ENCODE measurements at places on chromosomes 11 and 22.

DNA sequence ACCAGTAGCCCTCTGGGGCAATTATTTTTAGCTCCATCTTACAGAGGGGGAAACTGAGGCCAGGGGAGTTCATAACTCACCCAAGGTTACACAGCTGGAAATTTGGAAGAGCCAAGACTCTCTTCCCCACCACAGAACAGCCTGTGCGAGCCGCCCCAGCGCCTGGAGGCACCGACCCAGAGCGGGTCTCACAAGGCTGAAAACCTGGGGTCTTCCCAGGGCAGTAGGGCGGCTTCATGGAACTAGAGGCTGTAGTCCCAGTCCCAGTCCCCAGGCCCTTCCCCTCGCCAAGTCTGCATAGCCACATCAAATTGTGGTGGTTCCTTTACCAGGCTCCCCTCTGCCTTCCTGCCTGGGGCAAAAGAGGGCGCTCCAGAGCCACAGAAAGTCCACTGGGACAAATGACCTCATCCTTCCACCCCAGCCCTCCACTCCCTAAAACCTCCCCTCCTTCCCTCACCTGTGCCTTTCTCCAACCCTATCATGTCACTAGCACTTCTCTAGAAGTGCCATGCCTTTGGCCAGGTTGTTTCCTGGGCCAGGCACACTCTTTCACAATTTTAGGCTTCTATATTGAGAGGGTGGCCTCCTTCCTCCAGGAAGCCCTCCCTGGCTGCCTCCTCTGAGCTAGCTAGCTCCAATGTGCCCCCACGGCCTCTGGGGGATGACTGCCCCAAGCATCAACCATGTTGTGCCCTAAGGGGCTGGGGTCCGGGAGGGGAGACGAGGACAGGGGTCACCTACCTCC, 15.2 kb upstream of the CDC42EP1 start:
- peak; percentile 44 for DNase-seq

DNA sequence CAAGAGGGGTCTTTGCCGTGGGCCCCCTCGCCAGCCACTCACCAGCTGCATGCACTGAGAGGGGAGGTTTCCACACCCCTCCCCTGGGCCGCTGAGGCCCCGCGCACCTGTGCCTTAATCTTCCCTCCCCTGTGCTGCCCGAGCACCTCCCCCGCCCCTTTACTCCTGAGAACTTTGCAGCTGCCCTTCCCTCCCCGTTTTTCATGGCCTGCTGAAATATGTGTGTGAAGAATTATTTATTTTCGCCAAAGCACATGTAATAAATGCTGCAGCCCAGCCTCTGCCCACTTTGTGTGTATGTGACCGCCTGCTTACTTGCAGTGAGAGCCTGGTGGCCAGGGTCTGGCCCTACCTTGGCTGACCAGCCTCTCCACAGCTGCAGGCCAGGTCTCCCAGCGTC, 2.8 kb upstream of the CRACR2B start:
- DNase-seq, result no peak

GRCh38 chr11:121829159-121829643, 286.8 kb downstream of the BLID start:
- no peak for DNase-seq

- DNase-seq, result no peak
These were observed 9.5 kb downstream of the CD81 start for GRCh38 chr11:2386591-2386990.

GRCh38 chr22:20117633-20118299, 740 bp upstream of the TRMT2A start:
- DNase-seq, result peak; percentile 77

DNA sequence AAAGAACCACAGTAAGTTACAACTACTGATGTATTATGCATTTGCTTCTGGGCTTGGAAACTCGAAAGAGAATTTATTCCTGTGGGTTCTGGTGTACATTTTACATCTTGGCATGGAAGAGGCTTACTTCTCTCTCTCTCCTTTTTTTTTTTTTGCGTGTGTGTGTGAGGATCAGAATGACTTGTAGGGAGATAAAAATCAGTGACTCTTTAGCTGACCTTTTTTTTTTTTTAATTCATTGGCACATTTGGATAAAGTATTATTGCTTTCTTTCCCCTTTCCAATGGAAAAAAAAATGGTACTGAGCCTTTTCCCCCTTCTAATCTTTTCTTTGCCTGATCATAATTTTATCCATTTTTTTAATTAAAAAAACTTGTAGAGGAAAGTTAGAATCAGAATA, 43.5 kb downstream of the EXT2 start:
- no peak for DNase-seq

- DNase-seq, result no peak
These were observed 19.8 kb upstream of the PRAME start for GRCh38 chr22:22578702-22579424.

- no peak for DNase-seq
These were observed 11.6 kb downstream of the TCIRG1 start for GRCh38 chr11:68050371-68050841.

DNA sequence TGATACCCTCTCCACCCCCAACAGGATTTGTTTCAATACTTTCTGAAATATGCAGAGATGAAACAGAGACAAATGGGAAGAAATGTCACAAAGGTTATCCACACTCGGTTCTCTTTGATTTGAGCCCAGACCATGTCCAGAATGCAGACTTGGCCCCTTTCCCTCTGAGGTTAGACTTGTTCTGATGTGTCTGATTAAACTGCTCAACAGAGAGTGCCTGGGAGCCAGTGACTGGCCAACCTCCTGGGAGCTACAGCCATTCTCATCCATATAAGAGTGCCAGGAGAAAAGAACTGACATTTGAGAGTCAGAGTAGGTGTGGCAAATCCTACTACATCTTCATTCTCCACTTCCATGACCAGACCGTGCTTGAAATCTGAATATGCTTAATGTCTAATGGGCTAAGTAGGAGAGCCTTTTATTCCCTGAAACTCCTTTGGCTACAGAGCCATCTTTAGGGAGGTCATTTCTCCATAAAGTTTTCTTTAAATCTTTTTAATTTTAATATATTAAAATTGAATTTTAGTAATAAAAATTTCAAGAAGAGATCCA, 201.4 kb downstream of the BLID start:
- DNase-seq, result no peak

GRCh38 chr11:62264004-62264403, 6.0 kb upstream of the SCGB2A2 start:
- no peak for DNase-seq

DNA sequence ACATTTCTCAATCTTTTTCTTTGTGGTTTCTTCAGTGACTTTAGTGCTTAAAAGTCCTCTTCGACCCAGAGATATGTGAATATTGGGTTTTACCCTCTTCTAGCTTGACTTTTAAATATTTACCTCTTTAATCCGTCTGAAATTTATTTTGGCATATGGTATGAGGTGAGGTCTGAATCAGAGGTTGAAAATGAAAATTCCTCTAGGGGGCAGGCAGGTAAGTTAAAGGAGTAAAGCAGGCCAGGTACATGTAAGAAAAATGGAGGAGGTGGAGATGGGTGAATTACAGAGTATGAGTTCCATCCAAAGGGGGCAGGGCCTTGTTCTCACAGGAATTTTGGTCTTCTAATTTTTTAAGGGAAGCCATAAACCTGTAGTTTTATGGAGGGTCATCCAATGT, 263.8 kb upstream of the NARS2 start:
- DNase-seq, result no peak

DNA sequence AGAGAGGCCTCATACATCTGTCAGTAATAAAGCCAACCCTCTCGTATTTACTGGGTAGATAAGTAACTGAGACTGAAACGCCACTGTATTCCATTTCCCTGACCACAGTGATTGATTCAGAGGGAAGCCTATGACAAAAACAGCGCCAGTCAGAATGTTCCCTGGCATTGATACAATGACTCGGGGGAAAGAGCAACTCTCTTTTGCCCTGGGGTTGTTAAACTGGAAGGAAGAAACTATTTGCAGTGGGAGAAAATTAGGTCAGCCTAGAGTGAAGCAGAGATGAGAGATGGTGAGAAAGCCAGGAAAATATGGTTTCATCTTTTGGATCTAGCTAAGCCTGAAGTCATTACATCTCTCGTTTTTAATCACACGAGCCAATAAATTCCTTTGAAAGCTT, 48.6 kb upstream of the RBFOX2 start:
- DNase-seq, result no peak

- peak; percentile 52 for DNase-seq
These were observed 705 bp upstream of the CAPN1 start for GRCh38 chr11:65180877-65181568.

GRCh38 chr11:3879216-3879966, 23.9 kb downstream of the STIM1 start:
- DNase-seq, result no peak

DNA sequence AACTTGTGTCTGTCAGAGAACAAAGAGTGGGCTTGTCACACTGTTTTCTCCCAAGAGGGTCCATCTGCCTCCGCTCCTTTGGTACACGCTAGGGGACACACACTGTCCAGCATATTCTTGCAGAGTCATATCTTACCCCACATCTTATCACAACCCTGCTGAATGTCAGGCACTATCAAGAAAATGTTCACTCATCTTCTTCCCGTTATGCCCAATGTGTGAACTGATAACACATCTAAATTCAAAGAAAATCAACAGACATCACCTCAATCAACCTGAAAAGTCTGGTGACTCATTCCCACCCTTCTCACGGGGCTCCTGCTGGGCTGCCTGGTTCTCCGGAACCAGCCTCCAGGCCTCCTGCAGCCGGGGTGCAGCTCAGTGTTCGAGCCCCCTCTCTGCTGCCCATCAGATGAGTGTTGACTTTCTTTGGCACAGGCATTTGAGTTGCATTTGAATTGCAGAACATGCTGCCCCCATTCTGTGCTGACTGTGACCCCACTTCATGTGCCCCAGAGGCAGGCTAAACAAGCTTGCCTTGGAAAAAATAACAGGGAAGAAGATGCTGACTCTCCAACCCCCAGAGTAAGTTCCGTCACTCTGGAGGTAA, 19.4 kb downstream of the GRAP2 start:
- DNase-seq, result peak; percentile 69

DNA sequence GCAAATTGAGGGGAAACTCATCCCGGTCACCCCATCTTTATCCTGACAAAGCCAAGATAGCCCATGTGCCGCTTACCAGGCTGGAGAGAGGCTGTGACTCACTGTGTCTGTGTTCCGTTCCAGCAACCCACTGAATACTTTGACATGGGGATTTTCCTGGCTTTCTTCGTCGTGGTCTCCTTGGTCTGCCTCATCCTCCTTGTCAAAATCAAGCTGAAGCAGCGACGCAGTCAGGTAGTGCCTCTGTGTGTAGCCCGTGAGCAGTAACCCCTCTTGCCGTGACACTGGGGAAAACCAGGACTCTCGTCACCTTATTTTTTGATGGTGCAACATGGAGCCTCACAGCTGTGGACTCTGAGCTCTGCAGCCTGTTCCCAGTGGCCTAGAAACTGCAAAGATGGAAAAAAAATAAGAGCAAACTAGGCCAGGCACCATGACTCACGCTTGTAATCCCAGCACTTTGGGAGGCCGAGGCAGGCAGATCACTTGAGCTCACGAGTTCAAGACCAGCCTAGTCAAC, 16.9 kb downstream of the C22orf31 start:
- DNase-seq, result no peak

GRCh38 chr11:7759010-7759409, 37.7 kb downstream of the OR5P2 start:
- no peak for DNase-seq

DNA sequence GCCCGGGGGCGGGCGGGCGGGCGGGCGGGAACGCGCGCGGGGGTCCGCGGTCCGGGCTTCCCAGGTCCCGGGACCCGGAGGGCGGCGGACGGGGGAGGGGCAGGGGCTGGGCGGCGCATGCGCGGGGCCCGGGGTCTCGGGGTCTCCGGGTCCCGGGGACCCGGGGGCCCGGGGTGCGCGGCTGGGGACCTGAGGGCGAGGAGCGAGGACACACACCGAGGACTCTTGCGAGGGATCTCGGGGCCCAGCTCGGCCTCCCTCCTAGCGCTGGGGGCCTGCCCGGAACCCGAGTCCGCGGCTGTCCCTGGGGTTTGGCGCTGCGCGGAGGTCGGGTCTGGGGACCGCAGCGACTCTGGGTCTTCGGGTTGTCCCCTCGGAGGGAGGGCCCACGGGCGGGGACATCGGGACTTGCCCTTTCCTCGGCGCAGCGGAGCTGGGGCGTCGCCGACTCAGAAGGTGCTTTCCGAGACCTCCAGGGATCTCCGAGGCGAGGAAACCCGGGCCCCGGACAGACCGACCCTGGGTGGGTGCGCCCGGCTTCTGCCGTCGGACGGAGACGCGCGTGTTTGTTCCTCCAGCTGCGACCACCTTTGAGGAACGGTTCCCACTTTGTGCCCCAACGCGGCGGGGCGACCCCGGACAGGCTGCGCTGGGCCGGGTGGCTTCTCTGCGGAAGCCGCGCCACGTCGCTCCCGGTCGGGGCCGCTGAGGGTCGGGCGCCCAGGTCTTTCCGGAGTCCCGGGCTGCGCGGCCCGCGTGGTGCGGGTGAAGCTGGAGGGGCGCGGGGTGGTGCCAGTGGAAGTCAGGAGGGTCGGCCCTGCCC, 540 bp downstream of the PPARA start:
- peak; percentile 50 for DNase-seq

DNA sequence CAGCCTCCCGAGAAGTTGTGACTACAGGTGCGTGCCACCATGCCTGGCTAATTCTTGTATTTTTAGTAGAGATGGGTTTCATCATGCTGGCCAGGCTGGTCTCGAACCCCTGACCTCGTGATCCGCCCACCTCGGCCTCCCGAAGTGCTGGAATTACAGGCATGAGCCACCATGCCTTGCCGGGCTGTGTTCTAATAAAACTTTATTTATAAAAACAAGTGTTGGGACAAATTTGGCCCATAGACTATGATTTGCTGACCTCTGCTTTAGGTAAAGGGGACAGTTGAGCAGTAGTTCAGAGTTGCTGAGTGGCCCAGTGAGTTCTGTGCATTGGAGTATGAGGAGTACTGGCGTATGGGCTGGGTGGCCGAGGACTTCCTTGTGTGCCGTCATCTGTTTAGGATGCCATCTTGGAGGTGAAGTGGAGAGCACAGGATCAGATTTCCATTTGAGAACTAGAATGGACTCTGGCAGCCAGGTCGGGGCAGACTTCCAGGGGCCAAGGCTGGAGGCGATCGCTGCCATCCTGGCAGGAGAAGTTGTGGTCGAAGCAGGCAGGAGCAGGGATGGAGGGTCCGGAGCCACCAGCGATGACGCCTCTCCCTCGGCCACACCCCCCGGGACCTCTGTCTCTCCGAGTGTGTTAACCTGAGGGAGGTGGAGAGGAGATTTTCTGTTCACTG, 43.8 kb downstream of the FBLN1 start:
- DNase-seq, result no peak

- no peak for DNase-seq
These were observed 140.1 kb downstream of the DBX1 start for GRCh38 chr11:20020198-20020597.

DNA sequence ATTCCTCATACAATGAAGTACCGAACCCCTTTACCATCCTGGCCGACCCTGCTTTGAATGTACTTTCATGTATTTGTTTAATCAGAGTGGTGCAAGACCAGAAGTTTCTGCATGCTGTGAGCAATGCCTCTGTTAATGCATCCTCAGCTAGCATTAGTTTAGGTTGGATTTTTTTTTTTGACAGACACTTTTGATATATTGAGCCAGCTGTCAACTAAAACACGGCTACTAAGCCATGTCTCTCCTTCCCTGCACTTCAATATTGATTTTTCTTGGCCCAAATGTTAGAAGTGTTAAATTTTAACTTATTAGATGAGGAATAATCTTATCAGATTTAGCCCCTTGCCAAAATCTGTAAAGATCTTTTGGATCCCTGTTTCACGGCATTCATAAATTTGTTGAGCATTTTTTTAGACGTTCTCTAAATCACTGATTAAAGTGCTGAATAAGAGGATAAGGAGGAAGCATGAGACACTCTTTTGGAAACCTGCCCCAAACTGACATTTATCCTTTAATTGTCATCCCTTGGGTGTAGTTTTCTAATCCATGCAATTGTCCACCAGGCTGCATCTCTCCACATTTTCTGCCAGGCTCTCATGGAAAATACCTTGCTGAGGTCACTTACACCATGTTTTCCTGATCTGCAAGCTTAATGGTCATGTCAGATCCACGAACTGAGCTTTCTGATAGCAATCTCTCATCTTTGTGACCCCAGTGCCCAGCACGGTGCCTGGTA, 130.7 kb downstream of the FEZ1 start:
- DNase-seq, result no peak

Measured in stimulated activated naive CD4-positive, alpha-beta T cell treated with Interleukin-2 at 50 U/mL for 16 hours (primary cell).